ENCODE measurements at places on chromosomes 3 and 15.

- DNase-seq: no peak
Observed at GRCh38 chr3:153400641-153401040, 238.6 kb downstream of the RAP2B start.

- no peak for DNase-seq
Observed at GRCh38 chr3:146884296-146884695, 279.1 kb upstream of the PLSCR5 start.

DNA sequence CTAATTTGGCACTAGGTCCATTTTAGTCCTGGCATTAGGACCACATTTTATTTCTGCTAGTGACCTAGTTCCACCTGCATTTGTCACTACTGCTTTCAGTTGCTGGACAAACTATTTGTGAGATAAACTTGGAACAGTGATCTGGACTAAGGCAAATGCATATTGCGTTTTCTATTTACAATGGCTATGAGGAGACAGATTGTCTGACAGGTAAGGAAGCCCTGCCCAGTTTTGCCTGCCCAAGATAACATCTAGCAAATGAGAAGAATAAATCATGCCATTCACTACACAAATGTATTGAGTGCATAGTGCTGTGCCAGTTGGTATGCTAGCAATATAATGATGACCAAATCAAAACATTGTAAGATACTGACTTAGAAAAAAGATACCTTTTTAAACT lies 245.7 kb downstream of the GRM7 start:
- no peak for DNase-seq

DNA sequence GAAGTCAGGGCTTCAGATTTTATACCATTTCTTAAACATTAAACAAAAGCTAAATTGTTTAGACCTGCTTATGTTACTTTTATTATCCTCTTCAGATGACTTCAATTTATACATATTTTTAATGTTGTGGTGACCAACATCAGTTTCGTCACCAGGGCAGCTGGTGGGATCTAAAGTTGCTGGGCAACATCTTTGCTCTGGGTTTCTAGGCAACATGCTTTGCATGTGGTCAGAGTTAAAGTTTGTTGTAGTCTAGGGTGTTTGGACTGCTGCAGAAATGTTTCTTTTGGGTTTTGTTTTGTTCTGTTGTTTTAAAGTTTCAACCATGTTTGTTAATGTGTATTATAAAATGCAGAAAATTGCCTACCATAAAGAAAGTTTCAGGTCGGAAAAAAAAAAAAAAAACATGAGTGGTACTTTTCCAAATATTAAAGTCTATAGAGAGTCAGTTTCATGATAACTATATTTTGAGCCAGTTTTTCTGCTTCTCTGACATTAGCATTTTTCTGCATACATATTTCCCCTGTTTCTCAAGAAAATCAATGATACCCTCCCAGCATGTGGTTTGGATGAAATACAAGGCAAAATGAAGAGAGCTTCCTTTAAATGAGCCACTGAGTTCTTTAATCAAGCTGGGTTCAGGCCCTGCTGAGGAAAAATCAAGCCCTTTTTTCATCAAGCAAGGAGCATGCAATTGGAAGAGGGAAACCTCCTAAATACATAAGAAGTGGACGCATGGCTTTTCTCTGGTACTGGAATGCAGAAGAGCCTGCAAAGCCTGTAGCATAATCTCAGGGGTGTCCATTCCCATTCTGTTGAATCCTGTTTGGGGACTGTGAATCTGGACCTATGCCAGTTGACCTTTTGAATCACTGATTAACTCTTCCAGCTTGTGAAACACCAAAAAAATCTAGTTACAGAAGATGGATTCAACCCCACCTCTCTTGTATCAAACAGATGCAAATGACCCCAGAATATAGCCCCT lies 35.0 kb upstream of the VGLL3 start:
- DNase-seq: no peak

GRCh38 chr15:68644996-68645395 lies 66.2 kb downstream of the CORO2B start:
- no peak for DNase-seq

DNA sequence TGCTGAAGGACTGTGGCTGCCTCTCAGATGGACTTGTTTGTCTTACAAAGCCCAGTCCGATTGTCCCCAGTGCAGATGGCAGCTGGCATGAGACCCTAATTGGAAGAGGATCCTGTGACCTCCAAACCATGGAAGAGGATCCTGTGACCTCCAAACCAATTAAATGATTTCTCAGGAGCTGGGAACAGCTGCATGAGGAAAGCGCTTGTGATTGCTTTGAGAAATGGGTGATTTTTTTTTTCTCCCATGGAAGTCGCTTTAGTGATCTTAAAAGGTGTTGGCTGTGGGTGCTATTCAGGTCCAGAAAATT lies 68.4 kb upstream of the LARS2 start:
- DNase-seq: no peak

GRCh38 chr3:152037953-152038352 lies 164.5 kb downstream of the SUCNR1 start:
- no peak for DNase-seq

- DNase-seq: no peak
Observed at GRCh38 chr15:87631775-87632174, 624.8 kb downstream of the NTRK3 start.

- peak; percentile 23 for DNase-seq
Observed at GRCh38 chr3:195546130-195546560, 3.0 kb upstream of the PPP1R2 start.

DNA sequence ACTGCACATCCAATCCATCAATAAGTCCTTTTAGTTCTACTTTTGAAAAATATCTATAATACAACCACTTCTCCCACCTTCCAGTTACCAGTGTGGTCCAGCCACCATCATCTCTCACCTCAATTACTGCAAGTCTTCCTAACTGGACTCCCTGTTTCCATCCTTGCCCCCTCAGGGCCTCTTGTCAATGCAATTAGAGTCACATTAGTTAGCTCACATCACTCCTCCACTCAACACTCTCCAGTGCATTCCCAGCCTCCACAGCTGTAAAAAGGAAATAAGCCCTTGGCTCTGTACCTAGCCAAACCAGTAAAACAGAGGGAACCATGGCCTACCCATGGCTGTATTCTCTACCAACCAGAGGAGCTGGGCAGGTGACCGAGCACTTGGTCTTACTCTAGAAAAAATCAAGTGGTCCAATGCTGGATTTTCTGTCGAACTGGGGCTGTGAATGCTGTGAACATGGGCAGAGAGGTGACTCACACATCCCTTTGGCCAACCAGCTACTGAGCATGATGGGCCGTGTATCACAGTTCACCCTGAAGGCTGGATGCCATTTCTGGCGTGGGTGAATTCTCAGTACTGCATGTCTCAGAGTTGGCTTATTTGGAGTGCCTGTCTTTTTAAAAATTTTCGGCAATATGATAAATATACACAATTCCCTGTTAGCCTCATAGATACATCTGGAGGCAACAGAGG lies 62.5 kb upstream of the C15orf61 start:
- no peak for DNase-seq

DNA sequence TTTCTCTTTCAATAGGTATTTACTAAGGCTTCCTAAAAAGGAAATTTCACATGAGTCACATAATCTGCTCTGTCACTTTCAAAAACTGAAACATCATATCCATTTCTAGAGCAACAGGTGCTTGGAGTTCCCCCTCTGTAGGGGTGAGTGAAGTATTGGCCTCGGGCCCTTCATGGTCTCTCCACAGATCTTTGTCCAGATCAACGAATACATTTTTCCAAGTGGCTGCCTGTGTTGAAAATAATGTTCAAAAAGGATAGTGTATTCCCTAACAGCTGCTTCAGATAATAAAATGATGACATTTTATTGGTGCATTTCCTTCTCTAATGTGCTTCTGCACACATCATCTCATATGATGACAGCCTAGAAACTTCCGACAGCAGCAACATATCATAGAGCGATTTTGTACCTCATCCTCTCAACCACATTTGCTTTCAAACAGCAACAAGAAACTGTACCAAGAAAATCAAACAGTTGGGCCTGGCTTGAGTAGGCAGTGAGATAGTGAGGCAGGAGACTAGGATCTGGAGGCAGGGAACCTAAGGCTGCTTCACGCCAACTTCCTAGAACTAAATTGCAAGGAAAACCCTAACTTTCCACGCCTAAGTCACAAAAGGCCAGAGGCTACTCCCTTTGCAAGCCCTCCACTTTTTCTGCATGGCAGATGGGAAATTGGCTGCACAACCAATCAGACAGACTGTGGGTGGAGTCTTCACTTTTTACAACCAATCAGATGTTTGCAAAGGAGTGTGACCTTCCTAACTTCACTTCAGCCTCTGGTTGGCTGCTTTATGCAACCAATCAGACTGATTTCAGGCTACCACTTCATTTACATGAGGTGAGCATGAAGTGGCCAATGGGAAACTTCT lies 340.2 kb downstream of the LRRC3B start:
- DNase-seq: no peak

DNA sequence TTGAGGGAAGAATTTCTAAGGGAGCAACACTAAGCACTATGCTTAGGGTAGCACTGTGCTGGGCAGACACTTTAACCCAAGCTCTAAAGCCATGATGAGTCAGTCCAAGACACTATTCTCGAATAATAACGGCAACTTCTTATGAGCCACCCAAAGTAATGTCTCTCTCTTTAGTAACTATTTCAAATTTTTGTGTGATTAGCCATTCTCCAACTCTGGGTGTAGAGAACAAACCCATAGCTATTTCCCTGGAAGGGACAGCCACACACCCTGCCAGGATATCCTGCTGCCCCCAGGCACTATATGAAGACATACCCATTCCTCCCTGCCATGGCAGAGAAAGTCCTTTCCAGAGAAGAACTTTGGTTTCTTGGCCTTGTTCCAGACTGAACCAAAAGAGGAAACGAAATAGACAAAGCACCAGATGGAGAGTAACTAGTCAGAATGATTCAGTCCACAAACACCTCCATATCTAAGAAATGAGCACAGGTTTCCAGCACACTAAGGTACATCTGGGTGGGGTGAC lies 384.9 kb upstream of the THBS1 start:
- no peak for DNase-seq

DNA sequence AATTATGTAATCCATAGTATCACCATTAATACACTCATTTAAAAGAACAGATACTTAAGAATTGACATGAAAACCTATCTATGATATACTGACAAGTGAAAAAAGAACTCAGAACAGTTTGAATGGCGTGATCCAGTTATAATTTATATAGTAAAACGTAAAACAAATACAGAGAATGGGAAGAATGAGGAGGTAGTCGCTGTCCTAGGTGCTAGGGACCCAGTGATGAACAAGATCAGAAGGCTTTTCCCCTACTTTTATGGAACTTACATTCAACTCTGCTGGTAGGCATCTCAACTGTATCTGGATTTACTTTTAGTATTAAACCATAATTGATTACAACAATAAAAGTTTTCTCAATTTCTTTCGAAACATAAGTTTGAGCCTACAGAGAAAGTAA lies 31.8 kb downstream of the GSK3B start:
- no peak for DNase-seq

- DNase-seq: no peak
Observed at GRCh38 chr3:56862352-56863062, 60.8 kb upstream of the ARHGEF3 start.

DNA sequence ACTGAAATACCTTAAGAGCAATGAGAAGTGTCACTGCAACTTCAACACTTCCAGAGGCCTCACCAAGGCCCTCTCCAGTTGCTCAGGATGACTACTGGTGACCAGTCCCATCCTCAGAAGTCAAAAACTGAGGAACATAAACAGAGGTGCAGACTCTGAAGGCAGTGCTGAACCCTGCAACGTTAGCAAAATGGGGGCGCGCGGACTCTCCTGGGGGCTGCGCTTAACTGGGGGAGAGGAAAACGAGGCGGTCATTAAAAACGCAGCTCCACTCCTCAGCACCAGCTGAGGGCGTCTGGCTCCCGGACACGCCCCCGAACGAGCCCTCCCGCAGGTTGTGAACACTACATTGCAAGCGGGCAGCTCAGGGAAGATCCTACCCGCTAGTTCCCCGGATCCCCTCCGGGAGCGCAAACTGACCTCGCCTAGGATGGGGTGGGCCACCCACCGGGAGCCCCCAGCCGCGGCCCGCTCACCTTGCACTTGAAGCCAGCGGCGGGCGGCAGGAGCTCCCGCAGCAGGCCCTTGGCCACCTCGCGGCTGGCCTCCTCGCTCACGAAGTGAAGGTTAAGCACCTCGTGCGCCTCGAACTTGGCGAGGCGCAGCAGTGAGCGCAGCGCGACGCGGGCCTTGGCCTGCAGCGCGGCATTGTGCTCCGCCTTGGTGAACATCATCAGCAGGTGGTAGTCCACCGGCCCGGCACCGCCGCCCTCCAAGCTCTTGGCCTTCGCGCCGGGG lies 711 bp downstream of the XXYLT1 start:
- DNase-seq: no peak

GRCh38 chr3:185823078-185824044 lies 1.5 kb downstream of the IGF2BP2 start:
- DNase-seq: no peak

DNA sequence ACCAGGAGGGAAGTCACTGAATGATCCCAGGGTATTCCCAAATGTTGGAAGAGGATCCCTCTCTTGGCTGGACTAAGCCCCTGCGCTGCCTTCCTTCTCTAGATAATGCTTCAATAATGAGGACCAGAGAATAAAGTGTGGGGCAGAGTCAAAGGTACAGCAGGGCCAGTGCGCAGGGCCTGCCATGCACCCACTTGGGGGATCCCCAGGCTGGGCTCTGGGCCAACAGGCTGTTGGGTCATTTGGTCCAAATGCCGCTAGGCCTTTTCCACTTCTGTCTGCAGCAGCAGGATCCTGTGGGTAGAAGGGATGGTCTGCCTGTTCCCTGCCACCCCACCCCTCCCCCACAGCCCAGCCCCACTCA lies 5.7 kb upstream of the CLK3 start:
- DNase-seq: no peak

DNA sequence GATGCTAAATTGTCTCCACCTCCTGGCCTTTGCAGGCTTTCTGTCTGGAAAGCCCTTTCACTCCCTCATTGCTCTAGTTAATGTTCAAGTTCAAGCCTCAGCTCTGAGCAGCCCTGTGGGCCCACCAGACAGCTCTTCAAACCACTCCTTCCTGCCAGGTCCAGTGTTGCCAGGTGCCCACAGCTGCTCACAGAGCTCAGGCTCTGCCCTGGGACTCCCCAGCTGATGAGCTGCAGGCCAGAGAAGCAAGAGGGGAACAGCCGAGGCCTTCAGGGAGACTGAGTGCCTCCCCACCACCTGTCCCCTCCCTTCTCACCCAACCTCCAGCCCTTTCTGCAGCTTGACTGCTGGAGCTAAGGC lies 1.3 kb upstream of the ZBTB47 start:
- no peak for DNase-seq

DNA sequence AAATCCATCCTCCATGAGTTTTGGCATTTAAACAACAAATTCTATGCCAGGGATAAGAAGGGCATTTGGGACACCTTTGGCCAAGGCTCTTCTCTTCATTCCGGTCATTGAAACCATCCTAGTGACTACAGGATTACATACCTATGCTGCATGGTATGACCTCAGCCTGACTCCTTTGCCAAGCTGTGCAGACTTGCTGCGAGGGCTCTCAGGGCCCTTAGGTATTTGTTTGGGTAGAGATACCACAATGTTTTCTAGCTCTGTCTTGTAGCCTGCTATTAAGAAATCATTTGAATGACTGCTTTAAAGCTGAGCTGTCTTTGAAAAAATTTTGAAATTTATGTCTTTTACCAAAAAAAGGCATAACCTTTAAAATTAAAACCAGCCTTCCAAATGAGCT lies 749.8 kb upstream of the SGO1 start:
- no peak for DNase-seq

GRCh38 chr15:88419830-88420229 lies 47.4 kb downstream of the MRPL46 start:
- DNase-seq: no peak

- DNase-seq: no peak
Observed at GRCh38 chr3:157045238-157045850, 114.6 kb downstream of the CCNL1 start.

Data from activated CD4-positive, alpha-beta T cell treated with anti-CD3 and anti-CD28 coated beads, Interleukin-2, amount 50 U/mL, for 1 hour (primary cell).